ENCODE measurements at places on chromosomes 12 and 14. TPM values are rescaled to one million over a fixed set of nuclear protein-coding genes. Genes with fewer than 3 reads are reported as not detected.

The FAM222A gene
- total RNA-seq, result 25.0 TPM

The CNTN1 gene
- 0.46 TPM for total RNA-seq

The CDKN3 gene
- total RNA-seq, result 5.2 TPM

- DNase-seq, result no peak
Measured at GRCh38 chr12:117468016-117468415, 106.6 kb upstream of the NOS1 start.

GRCh38 chr14:34256223-34256622, 205.8 kb downstream of the SPTSSA start:
- DNase-seq, result no peak
